ENCODE measurements at places on chromosomes 2 and 18.

- DNase-seq, result no peak
Observed at GRCh38 chr2:98454500-98455235, 10.0 kb downstream of the INPP4A start.

DNA sequence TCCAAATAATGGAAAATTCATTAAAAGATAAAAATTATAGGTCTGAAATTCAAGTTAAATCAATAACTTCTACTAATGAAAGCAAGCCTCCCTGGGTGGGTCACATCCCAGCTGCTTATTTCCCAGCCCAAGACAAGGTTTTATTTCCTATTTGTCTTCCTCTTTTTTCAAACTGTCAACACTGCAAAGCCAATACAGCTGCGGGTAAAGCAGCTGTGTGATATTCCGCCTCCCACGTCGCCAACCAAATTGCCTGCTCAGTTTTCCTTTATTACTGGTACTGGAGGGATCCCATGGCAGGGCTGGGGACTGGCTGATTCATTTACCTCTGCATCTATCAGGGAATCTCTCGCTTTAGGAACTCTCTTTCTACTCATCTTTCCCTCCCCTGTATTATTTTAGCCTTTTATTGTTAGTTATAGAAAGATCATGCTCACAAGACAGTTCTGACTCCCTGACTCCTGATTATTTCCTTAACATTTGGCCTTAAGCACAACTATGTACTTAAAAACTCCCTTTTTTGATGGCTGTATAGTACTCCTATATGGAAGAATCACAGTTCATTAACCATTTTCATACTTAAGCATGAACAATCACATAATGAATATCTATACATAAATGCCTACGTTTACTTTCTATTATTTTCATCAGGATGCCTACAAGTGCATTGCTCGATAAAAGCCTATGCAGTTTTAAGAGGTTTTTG, 253.1 kb downstream of the CDCA7 start:
- DNase-seq, result no peak

DNA sequence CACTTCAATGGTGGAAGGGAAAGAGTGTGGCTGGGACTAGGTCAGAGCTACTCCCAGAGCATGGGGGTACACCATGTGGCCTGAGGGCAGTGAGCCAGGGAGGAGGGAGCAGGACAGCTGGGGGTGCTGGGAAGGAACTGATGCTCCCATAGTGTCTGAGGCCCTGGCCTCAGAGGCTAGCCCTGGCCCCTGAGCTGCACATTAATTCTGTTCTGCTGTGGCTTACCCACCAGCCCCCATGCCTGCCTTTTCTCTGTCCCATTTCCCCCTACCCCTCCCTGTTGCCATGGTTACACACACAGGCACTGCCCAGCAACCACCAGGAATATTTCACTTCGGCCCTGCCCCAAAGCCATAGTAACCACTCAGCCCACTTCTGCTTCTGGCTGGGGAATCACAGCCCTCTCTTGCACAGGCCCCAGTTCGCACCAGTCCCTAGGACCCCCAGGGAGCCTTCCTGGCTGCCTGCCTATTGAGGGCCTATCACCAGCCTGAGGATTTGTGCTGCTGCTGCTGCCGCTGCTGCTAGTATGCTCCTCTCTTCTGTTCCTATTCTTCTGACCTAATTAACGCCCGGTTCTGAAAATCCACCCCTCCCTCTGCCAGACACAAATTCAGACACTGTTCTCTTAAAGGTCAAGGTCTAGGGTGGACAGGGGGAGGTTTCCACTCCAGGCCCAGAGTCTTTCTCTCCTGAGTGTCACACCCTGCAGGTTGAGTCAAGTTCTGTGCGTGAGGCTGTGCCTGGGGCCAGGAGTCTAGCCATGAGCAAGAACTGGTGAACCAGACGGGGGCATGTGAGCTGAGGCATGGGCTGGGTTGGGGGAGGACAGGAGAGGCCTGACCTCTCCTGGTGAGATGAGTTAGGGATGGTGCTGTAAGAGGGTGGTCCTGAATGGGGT, 87.1 kb upstream of the MCFD2 start:
- DNase-seq, result no peak

GRCh38 chr18:10166164-10166807, 252.5 kb downstream of the VAPA start:
- DNase-seq, result no peak

DNA sequence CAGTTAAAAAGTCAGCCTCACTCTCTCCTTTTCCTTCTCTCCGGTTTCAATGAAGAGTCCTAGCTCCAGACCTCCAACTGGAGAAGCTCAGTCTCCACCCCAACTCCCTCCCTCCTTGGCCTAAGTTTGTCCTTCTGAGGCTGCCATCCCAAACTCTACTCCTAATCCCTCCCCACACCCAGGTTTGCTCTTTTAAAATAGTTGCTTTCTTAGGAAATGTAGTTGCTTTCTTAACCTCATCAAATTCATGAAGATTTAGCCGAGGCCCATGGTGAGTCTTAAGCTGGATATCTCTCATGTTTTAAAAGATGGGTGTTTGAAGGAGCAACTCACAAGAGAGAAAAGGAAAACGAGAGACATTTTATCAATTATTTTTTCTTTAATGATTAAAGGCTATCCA, 937 bp upstream of the LANCL1 start:
- peak; percentile 8 for DNase-seq

GRCh38 chr2:202290970-202291369, 25.4 kb downstream of the NOP58 start:
- DNase-seq, result no peak

DNA sequence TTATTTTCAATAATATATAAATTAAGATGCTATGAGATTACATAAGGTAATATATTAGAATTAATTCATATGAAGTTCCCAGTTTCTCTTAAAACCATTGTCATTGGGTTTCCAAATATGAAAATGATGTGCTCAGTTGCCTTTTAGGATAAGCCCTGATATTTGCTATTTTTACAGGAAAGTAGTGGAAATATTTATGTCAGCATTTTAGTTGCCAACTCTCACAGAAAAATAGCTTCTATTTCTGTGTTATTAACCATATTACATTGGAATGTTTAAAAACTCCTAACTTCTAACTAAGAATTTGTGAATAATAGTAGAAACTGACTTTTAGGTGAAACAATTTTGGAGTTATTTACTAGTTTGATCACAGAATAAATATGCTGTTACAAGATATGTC, 74.0 kb downstream of the TMX3 start:
- DNase-seq, result no peak

- no peak for DNase-seq
Observed at GRCh38 chr2:66853-67252, 20.5 kb upstream of the FAM110C start.

GRCh38 chr2:204881655-204882054, 336.4 kb downstream of the PARD3B start:
- no peak for DNase-seq

DNA sequence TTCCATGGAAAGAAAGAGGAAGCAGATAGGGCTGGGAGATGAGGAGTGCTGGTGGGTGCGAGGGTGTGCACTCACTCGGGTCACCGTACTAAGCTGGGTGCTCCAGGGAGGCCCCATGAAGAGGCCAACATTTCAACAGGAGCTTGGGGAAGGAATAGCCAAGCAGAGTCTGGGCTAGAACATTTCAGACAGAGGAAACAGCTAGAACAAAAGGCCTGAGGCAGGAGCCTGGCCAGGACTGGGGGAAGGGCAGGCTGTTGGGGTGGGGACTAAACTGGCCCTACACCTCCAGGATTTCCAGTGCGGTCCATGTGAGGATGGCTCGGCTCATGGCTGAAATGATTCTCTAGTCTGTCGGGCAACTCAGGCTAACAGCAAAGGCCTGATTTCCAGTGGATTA, 90.8 kb downstream of the ZFP36L2 start:
- DNase-seq, result no peak

DNA sequence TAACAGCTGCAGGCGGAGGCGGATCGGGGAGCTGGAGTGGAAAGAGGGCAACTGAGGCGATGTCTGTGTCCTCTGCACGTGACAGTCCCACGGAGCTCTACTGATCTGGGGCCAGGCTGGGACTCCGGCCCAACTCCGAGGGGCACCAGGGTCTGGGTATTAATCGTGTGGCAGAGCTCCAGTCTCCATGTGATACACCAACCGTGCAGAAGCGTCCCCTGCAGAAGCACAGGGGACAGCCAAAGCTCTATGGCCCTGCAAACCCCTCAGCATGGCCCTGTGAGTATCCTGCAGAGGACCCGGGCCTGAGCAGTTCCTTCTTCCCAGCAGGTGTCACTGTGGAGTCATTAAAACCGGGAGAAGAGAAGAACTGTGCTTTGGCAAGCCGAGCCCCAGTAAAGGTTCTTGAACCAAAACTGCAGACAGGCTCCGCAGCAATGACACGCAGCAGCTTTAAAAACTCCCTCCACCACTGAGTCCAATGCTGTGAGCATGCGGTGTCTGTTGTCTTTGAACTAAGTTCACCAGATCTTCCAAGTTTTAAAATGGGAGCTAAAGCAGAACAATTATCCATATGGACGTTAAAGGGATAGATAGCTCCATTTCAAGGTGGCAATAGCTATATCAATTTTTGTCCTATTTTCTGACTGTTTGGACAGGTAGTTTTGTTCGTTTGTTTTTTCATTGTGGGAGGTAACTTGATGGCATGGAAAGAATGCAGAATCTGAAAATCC, 79.4 kb downstream of the TMEM182 start:
- DNase-seq, result peak; percentile 18

DNA sequence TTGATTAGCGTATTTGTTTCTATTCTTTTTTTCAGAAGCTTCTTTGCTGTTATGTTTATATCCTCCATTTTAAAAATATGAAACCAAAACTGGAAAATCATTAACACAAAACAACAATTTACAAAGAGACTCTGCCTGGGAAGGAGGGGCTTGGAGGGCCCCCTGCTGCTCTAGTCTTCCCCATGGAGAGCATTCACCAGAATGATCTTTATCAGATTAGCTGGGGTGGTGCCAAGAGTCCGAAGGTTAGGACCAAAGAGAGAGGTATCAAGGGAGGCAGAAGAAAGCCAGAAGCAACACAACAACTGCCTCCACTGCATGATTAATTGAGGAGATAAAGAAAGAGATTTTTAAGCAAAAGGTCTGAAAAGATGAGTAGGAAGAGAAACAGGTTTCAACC, 218.6 kb downstream of the IRS1 start:
- DNase-seq, result no peak

GRCh38 chr2:34545486-34546136, 946.5 kb upstream of the FAM98A start:
- DNase-seq, result no peak

GRCh38 chr2:192645811-192646598, 451.3 kb upstream of the TMEFF2 start:
- DNase-seq, result no peak

DNA sequence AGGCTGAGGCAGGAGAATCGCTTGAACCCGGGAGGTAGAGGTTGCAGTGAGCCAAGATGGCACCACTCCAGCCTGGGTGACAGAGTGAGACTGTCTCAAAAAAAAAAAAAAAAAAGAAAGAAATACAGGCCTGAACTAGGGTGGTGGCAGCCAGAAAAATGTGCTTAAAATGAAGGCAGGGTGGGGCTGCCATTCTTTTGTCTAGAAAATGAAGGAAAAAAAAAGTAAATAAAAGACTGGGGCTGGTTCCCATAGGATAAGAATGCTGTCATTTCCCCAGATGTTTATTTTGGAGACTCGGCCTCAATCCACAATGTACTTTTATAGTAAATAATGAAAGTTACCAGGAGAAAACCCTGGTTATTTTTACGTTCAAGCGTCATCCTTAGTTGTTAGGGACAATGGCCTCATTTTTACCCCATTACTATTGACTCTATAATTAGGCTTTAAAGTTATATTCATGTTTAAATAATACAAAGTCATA, 58.9 kb downstream of the ATP8B1 start:
- DNase-seq, result peak; percentile 52

GRCh38 chr2:153235516-153235915, 243.0 kb downstream of the RPRM start:
- no peak for DNase-seq

Data from astrocyte (in vitro differentiated cells and primary cell).